T-cell (primary cell): ENCODE measurements at places on chromosomes 12 and 14.

DNA sequence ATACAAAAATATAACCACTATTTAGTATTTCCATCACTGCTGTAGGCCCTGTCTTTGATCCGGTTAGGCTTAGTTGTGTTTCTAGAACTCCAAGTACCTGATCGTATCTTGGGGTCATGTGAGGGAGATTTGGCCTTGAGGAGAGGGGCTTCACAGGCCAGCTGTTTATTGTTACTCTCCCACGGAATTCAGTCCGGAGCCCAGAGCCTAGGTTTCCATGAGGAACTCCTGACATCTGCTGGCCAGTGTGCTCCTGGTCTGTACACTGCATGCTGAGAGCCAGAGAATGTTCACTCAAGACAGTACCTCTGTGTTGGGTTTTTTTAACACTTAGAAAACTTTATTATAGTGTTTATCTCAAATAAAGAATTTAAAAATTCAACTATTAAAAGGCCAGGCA lies 341.0 kb upstream of the TMEM132C start:
- no peak for DNase-seq

GRCh38 chr12:125402874-125403789 lies 337.9 kb downstream of the AACS start:
- DNase-seq = no peak

GRCh38 chr14:90295870-90296516 lies 35.7 kb downstream of the NRDE2 start:
- DNase-seq = no peak

- no peak for DNase-seq
Observed at GRCh38 chr12:116123451-116124258, 153.8 kb downstream of the MED13L start.

- no peak for DNase-seq
Observed at GRCh38 chr12:5773550-5773949, 171.5 kb downstream of the ANO2 start.

GRCh38 chr12:56990648-56991318 lies 15.6 kb downstream of the ZBTB39 start:
- DNase-seq = no peak

- no peak for DNase-seq
Observed at GRCh38 chr14:54252072-54252730, 144.6 kb upstream of the CDKN3 start.

GRCh38 chr12:3125674-3126073 lies 48.5 kb downstream of the TSPAN9 start:
- no peak for DNase-seq

GRCh38 chr12:124484067-124484466 lies 83.3 kb downstream of the NCOR2 start:
- no peak for DNase-seq

GRCh38 chr12:124563401-124563800 lies 4.0 kb downstream of the NCOR2 start:
- DNase-seq = no peak

- no peak for DNase-seq
Observed at GRCh38 chr12:96189781-96190180, 4.4 kb upstream of the ELK3 start.

DNA sequence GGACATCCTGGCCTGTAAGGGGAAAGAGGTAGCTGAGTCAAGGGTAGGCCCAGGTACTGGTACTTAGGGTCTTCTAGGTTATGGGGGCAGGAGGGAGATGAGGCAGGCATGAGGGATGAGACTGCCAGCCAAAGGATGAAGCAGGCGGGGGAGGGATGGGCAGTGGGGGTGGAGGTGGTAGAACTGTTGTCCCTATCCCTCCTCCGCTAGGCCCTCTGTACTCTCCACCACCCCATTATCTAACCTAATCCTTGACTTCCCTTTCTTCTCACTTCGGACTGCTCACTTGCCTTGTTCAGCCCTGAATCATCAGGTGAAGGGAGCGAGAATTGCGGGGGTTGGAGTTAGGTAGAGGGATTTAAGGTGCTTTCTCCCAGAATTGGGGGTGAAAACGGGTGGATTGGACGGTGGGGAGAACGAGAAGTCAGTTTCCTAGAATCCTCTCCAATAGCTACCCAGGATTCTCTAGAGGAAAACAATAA lies 562 bp downstream of the PAN2 start:
- DNase-seq = peak; percentile 5

- DNase-seq = no peak
Observed at GRCh38 chr12:131194166-131194565, 240.5 kb downstream of the ADGRD1 start.

DNA sequence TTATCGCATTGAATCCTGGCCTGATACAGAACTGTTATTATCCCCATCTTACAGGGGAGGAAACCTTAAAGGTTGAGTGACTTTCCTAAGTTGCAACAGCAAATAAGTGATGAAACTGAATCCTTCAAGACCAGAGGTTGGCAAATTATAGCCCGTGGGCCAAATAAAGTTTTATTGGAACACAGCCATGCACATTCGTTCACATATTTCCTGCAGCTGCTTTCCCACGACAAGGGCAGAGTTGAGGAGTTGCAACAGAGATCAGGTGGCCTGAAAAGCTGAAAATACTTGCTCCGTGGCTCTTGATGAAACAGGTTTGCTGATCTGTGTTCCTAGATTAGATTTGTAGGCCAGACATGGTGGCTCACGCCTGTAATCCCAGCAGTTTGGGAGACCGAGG lies 126.7 kb downstream of the PHETA1 start:
- DNase-seq = no peak
